Posterior vena cava (tissue), 2 donors: ENCODE measurements at places on chromosomes 7 and 10. TPM values are rescaled to one million over a fixed set of nuclear protein-coding genes. Genes with fewer than 3 reads are reported as not detected.

- DNase-seq: no peak
Observed at GRCh38 chr10:49751216-49751615, 10.9 kb downstream of the OGDHL start.

DNA sequence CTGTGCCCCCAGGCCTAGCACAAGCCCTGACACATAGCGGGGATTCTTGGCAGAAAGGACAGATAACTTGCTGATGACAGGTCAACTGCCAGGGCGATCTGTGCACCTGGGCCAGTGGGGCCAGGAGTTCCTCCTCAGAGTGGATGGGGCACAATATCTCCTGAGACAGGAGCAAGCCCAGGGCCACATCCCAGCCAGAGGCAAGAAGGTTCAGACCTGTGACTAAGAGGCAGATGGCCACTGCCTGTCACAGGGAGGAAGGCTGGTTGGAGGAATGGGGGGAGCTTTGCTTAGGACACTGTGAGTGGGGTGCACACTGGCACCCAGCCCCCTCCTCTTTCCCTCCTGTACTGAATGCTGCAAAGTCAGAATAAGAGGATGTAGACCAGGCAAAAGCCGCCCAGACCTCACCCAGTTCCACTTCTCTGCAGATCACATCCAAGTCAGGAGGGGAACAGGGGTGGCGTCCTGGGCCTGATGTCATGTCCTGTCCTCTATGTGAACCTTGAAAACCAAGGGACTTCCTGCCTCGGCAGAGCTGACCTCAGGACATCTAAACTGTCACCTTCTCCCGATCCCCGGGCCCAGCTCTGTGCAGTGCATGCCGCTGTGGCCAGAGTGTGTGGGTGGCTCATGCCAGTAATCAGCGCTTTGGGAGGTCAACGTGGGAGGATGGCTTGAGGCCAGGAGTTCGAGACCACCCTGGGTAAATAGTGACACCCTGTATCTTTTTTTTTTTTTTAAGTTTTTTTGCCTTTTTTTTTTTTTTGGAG is 1.3 kb downstream of the GUSB start:
- DNase-seq: peak; percentile 89

DNA sequence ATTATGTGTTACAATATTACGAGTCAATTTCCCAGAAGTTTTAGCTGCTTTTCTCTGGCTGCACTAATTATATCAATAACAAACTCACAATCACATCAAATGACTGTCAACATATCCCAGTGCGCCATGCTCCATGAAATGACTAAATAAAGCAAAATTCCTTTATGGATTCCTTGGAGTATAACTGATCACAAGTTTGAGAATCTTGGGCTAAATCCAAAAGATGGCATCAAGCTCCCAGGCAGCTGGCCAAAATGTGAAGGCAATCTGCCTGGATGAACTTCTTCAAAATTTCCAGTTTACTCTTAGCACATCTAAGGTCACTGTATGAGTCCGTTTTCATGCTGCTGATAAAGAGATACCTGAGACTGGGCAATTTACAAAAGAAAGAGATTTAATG is 210.8 kb downstream of the CCSER2 start:
- no peak for DNase-seq

- no peak for DNase-seq
Observed at GRCh38 chr7:137998250-137998649, 3.6 kb downstream of the CREB3L2 start.

DNA sequence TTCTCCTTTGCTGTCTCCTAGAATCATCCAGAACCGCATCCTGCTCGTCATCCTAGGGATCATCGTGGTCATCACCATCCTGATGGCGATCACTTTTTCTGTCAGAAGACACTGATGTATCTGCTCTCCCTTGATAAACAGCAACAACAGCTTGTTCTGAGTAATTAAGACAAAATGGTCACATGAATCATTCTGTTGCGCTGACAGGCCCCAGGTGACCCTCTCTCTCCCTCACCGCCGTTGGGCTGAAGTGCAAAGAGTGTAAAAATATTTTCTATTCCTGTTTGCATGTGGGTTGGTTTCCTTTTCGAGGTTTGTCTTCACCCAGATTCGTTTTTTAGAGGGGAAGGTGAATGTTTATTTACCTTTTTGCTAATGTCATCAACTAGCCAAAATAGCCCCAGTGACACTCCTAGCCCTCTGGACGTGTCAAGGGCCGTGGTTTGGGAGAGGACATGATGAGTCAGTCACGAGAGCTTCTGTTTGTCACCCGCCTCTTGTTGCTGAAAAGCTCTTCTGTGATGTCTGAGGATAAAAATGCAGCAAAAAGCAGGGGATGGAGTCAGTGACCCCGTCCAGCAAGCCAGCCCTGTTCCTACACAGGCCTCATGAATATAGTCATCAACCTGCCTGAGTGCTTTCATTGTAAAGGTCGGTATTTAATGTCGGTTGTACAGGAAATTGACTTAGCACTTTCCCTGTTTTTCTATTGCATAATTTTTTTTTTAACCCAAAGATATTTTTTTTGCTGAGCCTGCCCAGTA is 134.6 kb upstream of the TCF7L2 start:
- DNase-seq: no peak

GRCh38 chr10:4383651-4384098 is 442.3 kb upstream of the AKR1E2 start:
- DNase-seq: no peak

- no peak for DNase-seq
Observed at GRCh38 chr7:84177758-84178412, 16.7 kb downstream of the SEMA3A start.

DNA sequence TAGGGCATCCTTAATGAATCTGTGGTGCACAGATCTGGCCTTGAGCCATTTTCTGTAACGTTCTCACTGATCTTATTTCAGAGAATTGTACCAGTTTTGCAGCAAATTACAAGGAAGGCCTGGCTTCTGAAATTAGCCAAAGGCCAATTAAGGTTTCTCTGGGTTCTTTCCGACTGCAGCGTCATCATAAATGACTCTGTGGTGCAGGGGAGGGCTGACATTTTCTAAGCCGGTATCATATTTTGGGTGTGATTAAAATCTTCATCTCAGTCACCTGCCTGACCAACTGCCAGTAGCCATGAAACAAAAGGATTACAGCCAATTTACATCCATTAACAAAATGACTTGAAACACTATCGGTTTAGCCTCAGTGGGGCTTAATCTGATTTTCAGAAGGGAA is 363.7 kb downstream of the ADRA2A start:
- no peak for DNase-seq

GRCh38 chr7:100021297-100021696 is 5.9 kb downstream of the ZKSCAN1 start:
- no peak for DNase-seq

- DNase-seq: no peak
Observed at GRCh38 chr7:112449353-112449752, 907 bp upstream of the IFRD1 start.

GRCh38 chr10:121553511-121554264 is 44.6 kb downstream of the FGFR2 start:
- no peak for DNase-seq

- DNase-seq: no peak
Observed at GRCh38 chr7:45924283-45924682, 3.2 kb upstream of the IGFBP3 start.

DNA sequence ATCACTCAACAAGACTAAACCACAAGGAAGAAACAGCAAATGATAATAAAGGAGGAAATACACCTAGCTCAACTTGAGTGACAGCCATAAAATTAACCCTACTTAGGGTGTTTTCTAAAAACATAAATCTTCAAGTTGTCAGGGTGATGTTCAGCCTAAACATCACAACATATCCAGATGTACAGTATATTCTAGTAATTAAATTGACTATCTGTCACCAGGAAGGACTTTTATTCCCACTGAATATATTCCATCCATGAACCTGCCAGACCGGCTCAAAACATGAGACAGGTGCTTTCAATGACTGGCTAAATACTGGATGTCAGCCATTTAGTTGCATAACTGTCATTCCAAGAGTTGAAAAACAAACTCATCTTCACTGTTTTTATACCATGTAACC is 298.1 kb upstream of the NEBL start:
- no peak for DNase-seq

GRCh38 chr7:21717323-21717722 is 174.5 kb downstream of the DNAH11 start:
- DNase-seq: no peak

GRCh38 chr7:43004082-43004481 is 71.9 kb downstream of the MRPL32 start:
- DNase-seq: no peak

GRCh38 chr7:1646957-1647891 is 22.9 kb upstream of the ELFN1 start:
- peak; percentile 86 for DNase-seq

DNA sequence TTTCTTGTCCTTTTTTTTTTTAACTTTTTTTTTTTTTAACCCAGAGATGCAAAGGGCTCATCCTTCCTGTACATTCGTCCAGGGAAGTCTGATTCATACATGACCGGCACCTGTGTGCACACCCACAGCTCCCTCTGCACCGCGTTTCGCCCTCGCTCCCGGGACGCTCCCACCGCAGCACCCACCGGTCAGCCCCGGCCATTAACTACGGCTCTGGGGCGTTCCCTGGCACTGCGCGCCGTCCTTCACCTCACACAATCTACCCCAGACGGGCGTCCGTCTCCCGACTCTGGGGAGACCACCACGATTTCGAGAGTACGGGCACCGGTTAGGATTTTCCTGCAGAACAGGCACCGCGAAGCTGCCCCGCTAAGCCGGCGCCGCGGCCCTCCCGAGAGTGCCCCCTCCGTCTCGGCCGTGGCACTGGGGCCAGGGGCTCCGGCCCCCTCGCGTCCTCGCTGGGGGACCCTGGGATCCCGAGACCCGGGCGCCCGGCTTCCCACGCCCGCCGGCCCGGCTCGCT is 452 bp downstream of the ATE1 start:
- DNase-seq: peak; percentile 85

GRCh38 chr10:119933179-119933578 is 40.6 kb downstream of the SEC23IP start:
- no peak for DNase-seq

GRCh38 chr7:120060875-120061274 is 212.1 kb upstream of the KCND2 start:
- DNase-seq: no peak

GRCh38 chr10:1420661-1421362 is 316.5 kb downstream of the ADARB2 start:
- DNase-seq: no peak

Gene TMEM72
- not detected for total RNA-seq

Gene ZNF248
- 10.2 TPM for total RNA-seq

Gene LBX1
- total RNA-seq: not detected

Gene GRM3
- not detected for total RNA-seq

Gene TFPI2
- total RNA-seq: 4.9 TPM

Gene FAM107B
- total RNA-seq: 28.4 TPM

Gene OPALIN
- total RNA-seq: not detected

Gene ZNF117
- total RNA-seq: 12.2 TPM

Gene IKZF1
- 11.9 TPM for total RNA-seq

Gene CCNJ
- 4.8 TPM for total RNA-seq

Gene PARP12
- 35.3 TPM for total RNA-seq
